Non-pigmented ciliary epithelial cell (primary cell): ENCODE measurements at places on chromosomes 3 and 15.
A peak's percentile ranks its signal among the peaks of the same experiment; 100 is the strongest.

- no peak for DNase-seq
These were observed 112.9 kb downstream of the PDZRN3 start for GRCh38 chr3:73511571-73512525.

GRCh38 chr3:172082269-172082668 lies 42.9 kb downstream of the FNDC3B start:
- peak; percentile 95 for DNase-seq

DNA sequence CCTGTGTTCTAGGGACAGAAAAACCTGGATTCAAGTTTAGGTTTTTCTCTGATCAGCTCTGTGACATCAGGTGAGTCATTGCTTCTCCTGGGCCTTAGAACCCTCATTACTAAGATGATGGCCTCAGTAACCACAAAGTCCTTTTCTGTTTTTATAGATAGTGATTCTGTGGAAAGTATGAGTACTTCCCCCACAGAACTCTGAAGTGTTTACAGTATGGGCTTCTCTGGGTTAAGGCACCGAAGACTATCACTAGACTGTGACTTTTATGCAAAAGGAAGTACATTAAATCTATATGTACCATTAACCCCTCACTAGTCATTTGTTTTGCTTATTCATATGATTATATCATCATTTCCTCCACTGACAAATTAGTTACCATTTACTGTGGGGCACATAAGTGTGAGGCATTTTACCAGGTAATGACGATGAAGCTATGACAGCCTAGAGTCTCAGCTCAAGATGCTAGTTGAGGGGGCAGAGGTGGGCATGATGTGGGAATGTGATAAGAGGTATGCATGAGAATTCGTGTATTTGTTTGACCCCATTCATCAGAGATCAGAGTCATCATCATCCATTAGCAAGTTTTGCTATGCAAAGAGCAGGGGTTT lies 15.0 kb upstream of the RORA start:
- DNase-seq: no peak

DNA sequence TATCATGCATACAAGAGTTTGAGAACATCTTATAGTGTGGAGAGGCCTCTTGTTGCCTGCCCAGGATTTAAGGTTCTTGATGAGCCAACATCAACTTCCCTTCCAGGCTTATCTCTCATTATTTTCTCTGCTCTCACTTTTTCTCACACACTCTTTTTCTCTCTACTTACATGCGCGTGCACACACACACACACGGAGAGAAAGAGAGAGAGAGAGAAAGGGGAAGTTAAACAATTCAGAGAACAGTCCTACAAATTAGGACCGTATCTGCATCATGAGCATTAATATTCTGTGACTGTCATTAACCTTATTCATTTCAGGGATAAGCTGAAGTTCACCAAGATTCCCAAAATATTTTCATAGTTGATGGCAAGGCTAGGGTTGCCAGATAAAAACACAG lies 269.0 kb downstream of the ZNF621 start:
- no peak for DNase-seq

- no peak for DNase-seq
These were observed 17.5 kb downstream of the RGMA start for GRCh38 chr15:93071469-93071936.

GRCh38 chr3:127482216-127483004 lies 108.1 kb downstream of the TPRA1 start:
- DNase-seq: no peak

DNA sequence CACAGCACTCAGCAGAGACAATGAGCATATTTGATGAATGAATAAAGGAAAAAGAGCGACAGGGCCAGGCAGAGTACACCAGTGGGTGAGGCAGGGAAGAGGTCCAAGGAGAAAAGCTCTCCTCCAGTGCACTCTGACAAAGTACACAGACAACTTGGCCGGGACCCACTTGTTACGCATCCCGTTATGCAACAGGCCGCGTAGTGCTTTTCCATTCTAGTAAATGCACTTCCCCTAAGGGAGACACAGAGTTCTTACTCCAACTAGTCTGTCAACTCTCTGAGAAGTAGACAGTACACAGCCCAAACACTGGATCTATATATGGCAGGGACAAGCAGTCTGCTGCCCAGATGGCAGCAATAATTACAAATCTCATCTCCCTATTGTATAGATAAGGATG lies 18.5 kb downstream of the LARP6 start:
- DNase-seq: no peak

GRCh38 chr3:189572249-189572648 lies 58.9 kb upstream of the TP63 start:
- no peak for DNase-seq

GRCh38 chr3:72289692-72290071 lies 504.7 kb upstream of the PROK2 start:
- no peak for DNase-seq

DNA sequence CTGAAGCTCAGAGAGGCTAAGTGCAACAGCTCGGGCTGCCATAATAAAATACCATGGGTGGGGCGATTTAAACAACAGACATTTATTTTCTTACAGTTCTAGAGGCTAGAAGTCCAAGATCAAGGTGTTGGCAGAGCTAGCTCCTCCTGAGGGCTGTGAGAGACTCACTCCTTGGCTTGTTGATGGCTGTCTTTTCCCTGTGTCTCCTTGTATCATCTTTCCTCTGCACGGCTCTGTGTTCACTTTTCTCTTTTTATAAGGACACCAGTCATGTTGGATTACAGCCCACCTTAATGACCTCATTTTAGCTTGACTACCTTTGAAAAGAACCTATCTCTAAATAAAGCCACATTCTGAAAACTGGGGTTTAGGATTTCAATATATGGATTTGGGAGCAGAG lies 129.7 kb downstream of the RPL22L1 start:
- no peak for DNase-seq

DNA sequence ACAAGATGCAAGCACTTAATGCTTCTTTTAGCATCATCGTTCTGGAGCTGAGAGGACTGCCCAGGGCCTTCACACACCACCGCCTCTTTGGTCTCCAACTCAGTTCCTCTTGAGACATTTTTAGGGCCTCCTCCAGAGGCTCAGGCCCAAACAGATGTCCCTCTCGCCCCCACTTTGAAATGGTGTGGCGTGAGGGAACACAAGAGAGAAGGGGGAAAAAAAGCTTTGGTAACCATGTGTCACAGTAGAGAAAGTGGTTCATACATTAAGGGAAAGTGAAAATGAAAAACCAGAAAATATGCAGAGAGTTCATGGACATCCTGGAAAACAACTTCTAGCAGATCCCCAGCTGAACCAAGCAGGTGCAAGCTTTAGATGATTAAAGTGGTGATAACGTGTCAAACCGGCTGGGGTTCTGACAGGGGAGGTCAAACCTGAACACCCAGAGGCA lies 33.1 kb upstream of the FOXP1 start:
- DNase-seq: no peak

- DNase-seq: no peak
These were observed 231.2 kb downstream of the THSD4 start for GRCh38 chr15:71346464-71346863.

DNA sequence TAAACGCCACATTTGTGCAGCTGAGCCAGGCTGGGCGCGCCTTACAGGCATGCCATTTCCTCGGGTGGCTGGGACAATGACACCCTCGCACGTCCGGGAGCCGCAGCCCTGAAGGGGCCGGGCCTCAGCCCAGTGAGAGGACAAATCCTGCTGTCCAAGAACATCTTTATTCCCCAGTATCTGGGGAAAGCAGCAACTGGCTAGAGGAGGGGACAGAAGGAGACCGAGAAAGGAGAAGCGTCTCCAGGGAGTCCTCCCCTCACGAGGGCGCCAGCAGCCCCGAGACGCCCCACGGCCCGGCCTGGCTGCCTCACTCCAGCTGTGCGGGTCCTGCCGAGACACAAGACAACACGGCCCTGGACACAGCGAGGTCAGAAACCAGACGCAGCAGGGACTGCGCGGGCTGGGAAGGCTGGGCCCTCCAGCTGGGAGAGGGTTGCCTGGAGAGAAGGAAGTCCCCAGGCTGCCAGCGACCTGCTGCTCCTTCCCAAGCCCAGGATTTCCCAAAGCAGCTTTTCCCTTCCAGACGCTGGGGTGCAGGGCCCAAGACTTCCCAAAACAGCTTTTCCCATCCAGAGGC lies 130.2 kb downstream of the CHSY1 start:
- no peak for DNase-seq

DNA sequence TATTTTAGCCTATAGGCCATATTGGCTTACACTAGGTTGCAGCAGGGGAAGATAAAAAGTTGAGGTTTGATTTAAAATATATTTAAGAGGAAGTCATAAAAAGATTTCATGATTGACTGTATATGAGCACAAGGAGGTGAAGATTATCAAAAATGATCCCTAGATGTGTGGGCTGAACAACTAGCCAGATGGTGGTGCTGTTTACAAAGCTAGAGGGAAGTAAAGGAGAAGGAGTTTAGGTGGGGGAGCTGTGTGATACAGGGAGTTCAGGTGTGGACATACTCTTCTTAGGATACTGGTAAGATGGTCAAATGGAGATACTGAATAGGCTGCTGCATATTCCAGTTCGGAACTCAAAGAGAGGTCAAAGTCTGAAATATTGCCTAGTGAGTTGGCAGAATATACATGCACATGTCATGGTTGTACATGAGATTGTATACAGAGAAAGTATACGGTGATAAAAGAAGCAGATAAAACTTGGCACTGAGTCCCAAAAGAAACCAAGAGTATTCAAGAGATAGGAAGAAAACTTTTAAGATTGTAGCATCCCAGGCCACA lies 727.8 kb downstream of the NLGN1 start:
- peak; percentile 8 for DNase-seq

DNA sequence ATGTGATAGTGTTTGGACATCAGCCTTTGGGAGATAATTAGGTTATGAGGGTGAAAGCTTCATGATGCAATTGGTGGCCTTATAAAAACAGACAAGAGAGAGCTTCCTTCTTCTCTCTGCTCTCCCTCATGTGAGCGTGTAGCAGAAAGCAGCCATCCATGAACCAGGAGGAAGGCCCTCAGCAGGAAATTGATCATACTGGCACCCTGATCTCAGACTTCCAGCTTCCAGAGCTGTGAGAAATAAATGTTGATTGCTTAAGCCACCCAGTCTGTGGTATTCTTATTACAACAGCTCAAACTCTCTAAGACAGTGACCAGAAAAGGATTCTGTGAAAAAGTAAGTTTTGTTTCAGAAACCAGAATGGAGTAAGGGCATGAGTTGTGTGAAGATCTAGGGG lies 13.3 kb downstream of the STAC start:
- DNase-seq: no peak

DNA sequence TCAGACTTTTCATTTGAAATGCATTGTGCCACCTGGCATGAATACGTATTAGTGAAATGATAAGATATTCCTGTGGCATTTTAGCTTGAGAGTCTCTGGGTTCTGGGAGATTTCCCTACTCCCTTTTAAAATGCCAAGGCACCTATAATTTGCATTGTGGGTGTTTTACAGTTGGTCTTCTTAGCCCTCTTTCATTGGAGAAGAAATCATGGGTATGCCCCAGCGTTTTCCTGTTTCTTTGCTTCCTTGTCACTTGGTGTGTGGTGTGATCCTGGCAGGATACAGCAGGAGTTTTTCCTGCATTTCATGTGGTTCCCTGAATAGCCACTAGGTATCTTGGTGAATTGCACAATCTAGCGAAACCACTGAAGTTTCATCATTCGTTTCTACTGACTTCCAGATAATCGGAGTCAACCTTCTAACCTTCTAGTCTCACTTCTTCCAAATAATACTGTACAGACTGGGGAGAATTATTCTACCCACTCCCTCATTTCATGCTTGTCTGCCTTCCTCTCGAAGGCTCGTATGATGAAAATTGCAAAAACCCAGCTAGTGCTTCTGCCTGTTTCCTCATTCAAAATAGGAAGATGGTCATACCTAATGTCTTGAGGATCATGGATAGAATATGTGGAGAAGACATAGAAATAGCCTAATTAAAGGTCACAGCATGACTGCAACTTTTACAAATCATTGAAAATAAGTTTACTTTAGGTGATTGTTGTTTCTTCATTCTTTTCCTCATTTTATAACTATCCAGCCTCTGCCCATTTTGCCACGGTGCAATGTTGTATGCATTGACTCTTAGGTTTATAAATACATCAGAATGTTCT lies 2.6 kb downstream of the BHLHE40 start:
- no peak for DNase-seq

DNA sequence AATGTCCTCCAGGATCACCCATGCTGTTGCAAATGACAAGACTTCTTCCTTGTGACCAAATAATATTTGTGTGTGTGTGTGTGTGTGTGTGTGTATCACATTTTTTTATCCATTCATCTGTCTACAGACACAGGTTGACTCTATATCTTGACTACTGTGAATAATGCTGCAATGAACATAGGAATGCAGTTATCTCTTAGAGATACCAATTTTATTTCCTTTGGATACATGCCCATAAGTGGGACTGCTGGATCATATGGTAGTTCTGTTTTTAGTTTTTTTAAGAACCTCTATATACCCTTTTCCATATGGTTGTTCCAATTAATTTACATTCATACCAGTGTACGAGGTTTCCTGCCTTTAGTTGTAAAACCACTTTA lies 41.7 kb downstream of the GPR176 start:
- DNase-seq: no peak

GRCh38 chr15:83484636-83485035 lies 37.5 kb downstream of the SH3GL3 start:
- no peak for DNase-seq

DNA sequence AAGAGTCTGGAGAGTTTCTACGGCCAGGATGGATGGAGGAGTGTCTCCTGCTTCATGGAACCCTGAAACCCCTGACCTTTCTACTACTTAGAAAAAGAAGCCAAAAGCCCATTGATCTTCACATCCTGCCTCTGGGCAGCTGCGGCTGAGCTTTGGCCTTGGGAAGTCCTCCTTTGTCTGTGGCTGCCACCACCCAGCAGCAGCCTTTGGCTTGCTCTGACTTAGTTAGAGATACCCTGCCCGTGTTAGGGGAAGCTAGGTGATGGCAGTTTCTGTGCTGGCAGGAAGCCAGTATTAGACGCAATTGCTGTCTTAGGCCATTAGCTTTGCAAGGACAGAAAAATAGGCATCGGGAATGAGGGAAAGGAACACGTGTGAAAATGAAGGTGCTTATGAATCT lies 18.8 kb downstream of the APH1B start:
- DNase-seq: no peak

- DNase-seq: peak; percentile 77
These were observed 35.6 kb upstream of the GYG1 start for GRCh38 chr3:148955544-148956346.

DNA sequence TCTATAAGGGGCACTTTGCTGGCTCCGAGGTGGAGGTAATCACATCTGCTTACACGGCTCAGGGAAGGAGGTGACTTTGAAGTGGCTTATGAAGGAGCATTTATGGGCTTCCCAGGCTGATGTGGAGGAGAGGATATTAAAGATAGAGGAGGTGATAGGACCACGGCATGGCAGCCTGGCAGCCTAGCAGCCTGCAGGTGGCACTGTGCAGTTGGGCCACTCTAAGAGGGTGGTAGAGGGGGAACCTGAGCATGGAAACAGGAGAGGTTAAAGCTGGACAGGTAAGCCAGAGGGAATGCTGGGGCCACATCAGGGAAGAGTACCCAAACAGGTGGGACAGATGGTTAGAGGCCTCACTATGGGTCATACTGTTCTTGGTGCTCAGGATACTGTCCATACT lies 375.0 kb downstream of the WDR72 start:
- no peak for DNase-seq

GRCh38 chr3:160474416-160474838 lies 24.8 kb upstream of the TRIM59 start:
- DNase-seq: no peak
